Gastroesophageal sphincter (tissue), 4 donors: ENCODE measurements at places on chromosomes 12 and 14. TPM values are rescaled to one million over a fixed set of nuclear protein-coding genes. Genes with fewer than 3 reads are reported as not detected.

The PARPBP gene
- 1.4 TPM for total RNA-seq

The PLEK2 gene
- not detected for total RNA-seq

The STXBP6 gene
- 29.3 TPM for total RNA-seq

The GPRC5A gene
- 21.9 TPM for total RNA-seq

The FAM222A gene
- total RNA-seq = 0.62 TPM

The PTCSC3 gene
- total RNA-seq = not detected

The GARIN6 gene
- total RNA-seq = not detected

The KRT78 gene
- total RNA-seq = 0.27 TPM

The NFE2 gene
- total RNA-seq = not detected

The STK38L gene
- total RNA-seq = 85.7 TPM
